ENCODE measurements at places on chromosomes 6 and 20.

DNA sequence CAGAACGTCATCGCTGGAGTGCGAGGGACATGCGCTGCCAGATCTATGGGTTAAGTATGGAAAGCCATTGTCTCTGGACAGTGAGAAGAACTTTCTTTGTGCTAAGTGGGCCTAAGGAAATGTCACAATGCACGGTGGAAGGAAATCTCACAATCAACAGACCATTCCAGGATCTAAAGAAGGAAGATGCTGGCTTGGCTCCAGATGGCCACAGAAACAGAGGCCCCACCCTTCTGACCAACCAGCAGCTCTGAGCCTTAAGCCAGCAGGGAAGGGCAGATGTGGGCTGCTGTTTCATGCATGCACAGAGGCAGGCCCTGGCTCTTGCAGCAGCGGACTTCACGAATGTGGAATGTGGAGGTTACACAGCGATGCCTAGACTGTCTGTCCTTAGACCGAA lies 156.3 kb downstream of the SOBP start:
- H3K36me3 ChIP-seq, result no peaks in the 10 kb centered on the region
- H3K4me1 ChIP-seq, result peaks cover 21% of the 10 kb centered on the region
- H3K27ac ChIP-seq, result peak overlapping the region; percentile 62
- H3K4me3 ChIP-seq, result no peak overlapping the region

DNA sequence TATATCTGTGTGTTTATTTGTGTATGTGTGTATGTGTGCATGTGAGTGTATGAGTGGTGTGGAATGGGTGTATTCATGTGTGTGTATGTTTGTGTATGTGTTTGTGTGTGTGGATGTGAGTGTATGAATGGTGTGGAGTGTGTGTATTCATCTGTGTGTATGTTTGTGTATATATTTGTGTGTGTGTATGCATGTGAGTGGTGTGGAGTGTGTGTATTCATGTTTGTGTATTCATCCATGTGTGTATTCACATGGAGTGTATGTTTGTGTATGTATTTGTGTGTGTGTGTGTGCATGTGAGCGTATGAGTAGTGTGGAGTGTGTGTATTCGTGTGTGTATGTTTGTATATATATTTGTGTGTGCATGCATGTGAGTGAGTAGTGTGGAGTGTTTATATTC lies 66.6 kb downstream of the PPP1R14C start:
- H3K27me3 ChIP-seq, result no peaks in the 10 kb centered on the region
- no peaks in the 10 kb centered on the region for H3K36me3 ChIP-seq
- no peak for DNase-seq
- H3K4me1 ChIP-seq, result peaks cover 8% of the 10 kb centered on the region
- no peak overlapping the region for H3K4me3 ChIP-seq

- peaks cover 2% of the 10 kb centered on the region for H3K27me3 ChIP-seq
- H3K4me3 ChIP-seq, result no peak overlapping the region
- no peak overlapping the region for H3K27ac ChIP-seq
- DNase-seq, result no peak
Observed at GRCh38 chr6:40778196-40778595, 191.0 kb upstream of the LRFN2 start.

GRCh38 chr20:10919396-10920140 lies 245.8 kb upstream of the JAG1 start:
- DNase-seq, result no peak
- H3K4me1 ChIP-seq, result peaks cover 4% of the 10 kb centered on the region
- peaks cover 7% of the 10 kb centered on the region for H3K36me3 ChIP-seq
- no peak overlapping the region for H3K4me3 ChIP-seq

DNA sequence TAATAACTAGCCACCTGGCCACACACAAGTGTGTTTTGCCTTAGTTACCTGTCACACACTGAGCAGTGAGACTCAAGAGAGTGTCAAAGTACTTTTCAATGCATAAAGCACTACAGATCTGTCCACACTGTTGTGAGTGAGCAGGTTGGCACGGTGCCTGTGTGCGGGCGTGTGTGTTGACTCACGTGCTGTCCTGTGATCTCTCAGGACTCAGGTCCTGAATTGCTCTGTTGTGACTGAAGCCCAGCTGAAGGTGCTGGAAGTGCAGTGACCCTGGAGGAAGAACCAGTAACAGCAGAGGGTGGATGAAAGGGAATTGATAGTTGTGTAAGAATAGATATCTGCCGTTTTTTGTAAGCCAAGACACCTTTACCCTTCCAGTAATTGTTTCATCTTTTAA lies 18.3 kb downstream of the SLC16A10 start:
- no peak overlapping the region for H3K27ac ChIP-seq
- H3K27me3 ChIP-seq, result no peaks in the 10 kb centered on the region
- H3K4me1 ChIP-seq, result no peaks in the 10 kb centered on the region
- no peaks in the 10 kb centered on the region for H3K36me3 ChIP-seq

GRCh38 chr20:4151991-4152695 lies 136.8 kb upstream of the RNF24 start:
- peaks cover 2% of the 10 kb centered on the region for H3K27me3 ChIP-seq
- H3K4me3 ChIP-seq, result no peak overlapping the region
- H3K4me1 ChIP-seq, result peaks cover 7% of the 10 kb centered on the region
- DNase-seq, result no peak
- H3K27ac ChIP-seq, result no peak overlapping the region

All from glutamatergic neuron (in vitro differentiated cells).